Osteoblast (primary cell): ENCODE measurements at places on chromosomes 5 and 9.

- peaks cover 33% of the 10 kb centered on the region for H3K4me1 ChIP-seq
- peak; percentile 66 for DNase-seq
Measured at GRCh38 chr5:39494107-39494510, 69.3 kb upstream of the DAB2 start.

DNA sequence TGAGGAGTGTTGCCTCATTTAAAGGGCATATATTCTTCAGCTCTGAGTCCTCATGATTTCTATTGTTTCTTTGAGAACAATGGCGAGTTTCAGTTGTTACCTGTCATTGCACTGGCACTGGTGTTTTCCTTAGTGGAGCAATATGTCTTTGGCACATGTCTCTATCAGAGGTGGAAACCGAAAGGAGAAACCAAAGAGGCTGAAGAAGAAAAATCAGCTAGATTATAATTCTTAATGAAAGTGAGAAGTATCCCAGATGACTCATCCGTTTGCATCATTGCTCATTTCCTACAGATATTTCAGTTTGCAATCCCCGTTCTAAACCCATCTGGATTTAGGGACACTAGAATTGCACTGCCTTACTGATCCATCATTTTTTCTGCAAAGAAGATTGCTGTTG lies 324.6 kb downstream of the TMEM232 start:
- no peak overlapping the region for H3K27ac ChIP-seq
- no peak overlapping the region for H3K4me3 ChIP-seq
- no peaks in the 10 kb centered on the region for H3K27me3 ChIP-seq
- DNase-seq, result no peak

- no peak overlapping the region for H3K4me3 ChIP-seq
- H3K27ac ChIP-seq, result no peak overlapping the region
- peak; percentile 42 for DNase-seq
- H3K27me3 ChIP-seq, result no peaks in the 10 kb centered on the region
- peaks cover 9% of the 10 kb centered on the region for H3K36me3 ChIP-seq
- H3K4me1 ChIP-seq, result peaks cover 6% of the 10 kb centered on the region
Measured at GRCh38 chr5:84181093-84181492, 203.6 kb downstream of the EDIL3 start.

- no peak overlapping the region for H3K27ac ChIP-seq
- no peak overlapping the region for H3K4me3 ChIP-seq
- no peaks in the 10 kb centered on the region for H3K4me1 ChIP-seq
- H3K27me3 ChIP-seq, result no peaks in the 10 kb centered on the region
- peak; percentile 9 for DNase-seq
Measured at GRCh38 chr5:179840766-179841165, 17.9 kb downstream of the MRNIP start.

DNA sequence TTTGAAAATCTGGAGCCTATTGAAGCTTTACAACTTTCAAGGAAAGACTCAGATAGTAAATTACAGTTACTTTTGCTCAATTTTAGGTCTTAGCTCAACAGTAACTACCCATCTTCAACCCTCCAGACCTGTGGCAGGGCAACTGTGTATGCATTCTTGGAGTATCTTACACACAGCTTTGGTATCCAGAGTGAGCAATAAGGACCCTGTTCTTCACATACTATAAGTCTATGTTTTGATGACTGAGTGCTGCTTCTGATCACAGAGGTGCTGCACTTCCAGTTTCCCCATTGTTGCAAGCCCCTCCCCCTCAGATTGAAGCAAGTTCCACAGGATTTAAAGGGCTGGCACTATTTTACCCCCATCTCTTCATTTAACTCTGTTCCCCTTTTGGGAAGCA lies 737.4 kb upstream of the GRAMD2B start:
- no peak overlapping the region for H3K4me3 ChIP-seq
- DNase-seq, result no peak
- H3K4me1 ChIP-seq, result no peaks in the 10 kb centered on the region
- no peaks in the 10 kb centered on the region for H3K36me3 ChIP-seq
- H3K27me3 ChIP-seq, result no peaks in the 10 kb centered on the region

DNA sequence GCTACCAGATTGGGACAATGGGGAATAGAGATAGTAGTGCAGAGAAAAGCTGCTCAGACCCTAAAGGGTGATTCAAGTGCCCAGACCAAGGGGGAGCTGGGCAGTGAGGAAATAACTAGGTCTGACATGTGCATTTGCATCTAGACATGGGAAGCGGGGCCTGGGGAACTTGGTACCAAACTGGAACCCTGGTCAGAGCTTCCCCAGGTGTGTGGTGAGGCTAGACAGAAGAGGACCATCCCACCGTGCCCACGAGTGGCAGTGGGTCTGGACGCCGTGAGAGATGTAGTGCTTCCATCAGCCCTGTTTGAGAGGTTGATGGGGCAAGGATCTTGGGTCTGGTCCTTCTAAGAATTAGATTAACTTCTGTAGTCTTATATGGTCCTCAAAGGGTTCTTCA lies 7.6 kb downstream of the TMEM8B start:
- H3K4me1 ChIP-seq, result peaks cover 11% of the 10 kb centered on the region
- no peaks in the 10 kb centered on the region for H3K36me3 ChIP-seq
- H3K27ac ChIP-seq, result no peak overlapping the region
- H3K27me3 ChIP-seq, result no peaks in the 10 kb centered on the region
- DNase-seq, result no peak
- no peak overlapping the region for H3K4me3 ChIP-seq

DNA sequence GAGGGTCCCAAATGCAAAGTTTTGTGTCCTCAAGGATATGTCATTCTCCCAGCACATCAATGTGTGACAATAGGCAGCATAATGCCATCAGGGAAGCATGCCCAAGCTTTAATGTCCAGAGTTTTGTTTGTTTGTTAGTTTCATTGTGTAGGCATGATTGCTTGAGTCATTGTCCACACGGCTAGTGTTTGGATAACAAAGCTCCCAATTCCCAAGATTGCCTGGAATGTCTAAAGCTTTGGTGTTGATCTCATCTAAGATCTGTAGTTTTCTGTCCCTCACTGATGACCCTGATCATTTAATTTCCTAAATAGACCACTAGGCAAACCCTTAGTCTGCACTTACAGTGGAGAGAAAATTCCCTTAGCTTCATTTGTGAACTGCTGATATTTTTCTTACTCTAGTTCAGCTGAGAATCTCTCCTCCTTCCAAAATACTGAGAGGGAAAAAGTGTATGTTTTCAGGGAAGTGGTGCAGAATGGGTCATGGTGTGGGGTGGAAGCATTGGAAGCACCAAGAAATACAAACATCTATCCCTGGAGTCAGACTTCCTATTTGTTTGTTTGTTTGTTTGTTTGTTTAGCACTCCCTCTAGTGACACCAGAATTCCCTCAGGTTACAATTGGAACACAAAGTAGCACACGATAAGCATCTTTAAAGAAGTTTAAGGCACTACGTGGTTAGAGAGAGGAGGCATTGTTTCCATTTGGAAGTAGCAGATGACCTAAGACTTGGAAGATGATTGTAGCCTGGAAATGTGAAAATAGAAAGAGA lies 127.1 kb downstream of the PRDM6 start:
- H3K36me3 ChIP-seq, result no peaks in the 10 kb centered on the region
- no peak overlapping the region for H3K27ac ChIP-seq
- no peaks in the 10 kb centered on the region for H3K4me1 ChIP-seq
- H3K27me3 ChIP-seq, result peaks cover 5% of the 10 kb centered on the region
- H3K4me3 ChIP-seq, result no peak overlapping the region

DNA sequence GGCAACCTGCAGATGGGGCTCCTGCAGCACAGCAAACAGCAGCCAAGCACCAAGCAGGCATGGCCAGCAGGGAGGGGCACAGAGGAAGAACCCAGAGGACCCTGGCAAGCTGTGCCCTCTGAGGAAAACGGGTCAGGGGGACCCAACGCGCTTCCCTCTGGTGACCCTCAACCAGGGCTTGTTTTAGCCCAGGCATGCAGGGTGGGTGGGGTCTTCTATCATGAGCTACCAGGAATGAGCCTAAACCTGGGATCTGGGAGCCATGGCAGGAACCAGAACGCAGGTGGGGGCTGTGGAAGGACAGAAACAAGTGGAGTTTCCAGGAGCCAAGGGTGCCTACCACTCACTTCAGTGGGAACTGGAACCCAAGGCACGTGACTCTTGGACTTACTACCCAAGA lies 20.9 kb downstream of the IPPK start:
- no peak overlapping the region for H3K4me3 ChIP-seq
- no peak for DNase-seq
- no peaks in the 10 kb centered on the region for H3K27me3 ChIP-seq
- peaks cover 18% of the 10 kb centered on the region for H3K4me1 ChIP-seq
- H3K27ac ChIP-seq, result no peak overlapping the region
- H3K36me3 ChIP-seq, result peaks cover 55% of the 10 kb centered on the region

DNA sequence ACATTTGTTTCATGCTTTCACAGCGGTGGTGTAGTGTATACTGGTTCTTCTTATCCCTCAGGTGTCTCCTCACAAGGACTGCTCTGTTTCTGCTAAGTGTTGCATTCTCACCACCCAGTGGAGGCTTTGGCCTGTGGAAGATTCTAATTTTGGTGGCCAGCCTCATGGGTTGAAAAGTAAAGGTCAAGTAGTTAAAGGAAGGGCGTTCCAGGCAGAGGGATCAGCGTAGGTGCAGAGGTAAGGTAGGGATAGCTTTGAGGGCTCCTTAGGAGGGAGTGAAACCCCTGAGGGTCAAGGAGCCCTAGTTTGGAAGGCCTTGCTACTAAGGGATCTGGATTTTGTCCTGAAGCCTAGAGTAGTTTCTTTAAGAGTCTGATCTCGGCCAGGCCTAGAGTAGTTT lies 4.6 kb upstream of the RACK1 start:
- peak overlapping the region; percentile 95 for H3K27ac ChIP-seq
- peaks cover 38% of the 10 kb centered on the region for H3K4me1 ChIP-seq
- H3K27me3 ChIP-seq, result no peaks in the 10 kb centered on the region
- peak overlapping the region; percentile 84 for H3K4me3 ChIP-seq
- no peak for DNase-seq

- H3K36me3 ChIP-seq, result peaks cover 27% of the 10 kb centered on the region
- peaks cover 8% of the 10 kb centered on the region for H3K27me3 ChIP-seq
- peak; percentile 94 for DNase-seq
- peaks cover 25% of the 10 kb centered on the region for H3K4me1 ChIP-seq
Measured at GRCh38 chr9:128421482-128421996, 882 bp downstream of the CERCAM start.

DNA sequence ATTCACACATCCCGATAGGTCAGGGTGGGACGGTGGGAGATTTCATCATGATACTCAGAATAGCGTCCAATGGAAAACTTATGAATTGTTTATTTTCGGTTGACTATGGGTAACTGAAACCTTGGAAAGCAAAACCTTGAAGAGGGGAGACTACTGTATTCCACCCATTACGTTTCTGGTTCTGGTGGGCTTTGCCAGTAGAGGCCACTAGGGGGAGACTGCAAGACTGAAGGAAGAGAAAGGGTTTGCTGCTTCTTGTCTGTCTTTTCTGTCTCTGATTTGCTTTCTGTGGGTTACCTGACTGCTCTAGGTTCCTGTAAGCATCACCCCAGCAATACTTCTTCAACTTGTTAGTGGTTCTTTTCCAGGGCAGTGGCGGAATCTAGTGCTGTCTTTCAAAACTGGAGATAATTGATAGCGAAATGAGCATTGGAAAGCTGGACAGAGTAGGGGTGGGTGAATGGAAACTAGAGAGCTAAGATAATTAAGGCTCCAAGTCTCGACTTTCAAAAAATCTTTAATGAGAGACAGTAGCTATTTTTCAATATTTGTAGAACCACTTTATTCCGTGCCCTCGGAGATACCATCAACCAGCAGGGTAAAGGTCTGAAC lies 27.0 kb downstream of the GRIN3A start:
- no peaks in the 10 kb centered on the region for H3K4me1 ChIP-seq
- no peaks in the 10 kb centered on the region for H3K27me3 ChIP-seq
- H3K27ac ChIP-seq, result no peak overlapping the region
- no peaks in the 10 kb centered on the region for H3K36me3 ChIP-seq

DNA sequence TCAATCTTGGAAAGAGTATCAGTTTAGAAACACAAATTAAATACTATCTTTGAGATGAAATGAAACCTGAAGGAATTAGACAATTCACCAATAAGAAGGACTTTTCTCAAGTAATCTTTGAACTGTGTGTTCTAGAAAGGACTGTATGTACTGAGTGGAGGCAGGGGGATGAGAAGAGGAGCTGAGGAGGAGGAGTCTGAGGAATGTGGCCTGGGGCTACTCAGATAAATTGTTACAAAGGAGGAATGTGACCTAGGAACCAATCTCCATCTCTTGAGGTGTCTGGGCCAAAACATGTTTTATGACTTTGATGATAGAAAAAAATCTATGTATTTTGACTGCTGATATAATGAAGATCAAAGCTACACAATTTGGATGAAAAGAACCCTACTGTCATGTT lies 124.3 kb upstream of the ANKRD55 start:
- no peaks in the 10 kb centered on the region for H3K36me3 ChIP-seq
- H3K4me1 ChIP-seq, result peaks cover 7% of the 10 kb centered on the region
- no peak overlapping the region for H3K27ac ChIP-seq

DNA sequence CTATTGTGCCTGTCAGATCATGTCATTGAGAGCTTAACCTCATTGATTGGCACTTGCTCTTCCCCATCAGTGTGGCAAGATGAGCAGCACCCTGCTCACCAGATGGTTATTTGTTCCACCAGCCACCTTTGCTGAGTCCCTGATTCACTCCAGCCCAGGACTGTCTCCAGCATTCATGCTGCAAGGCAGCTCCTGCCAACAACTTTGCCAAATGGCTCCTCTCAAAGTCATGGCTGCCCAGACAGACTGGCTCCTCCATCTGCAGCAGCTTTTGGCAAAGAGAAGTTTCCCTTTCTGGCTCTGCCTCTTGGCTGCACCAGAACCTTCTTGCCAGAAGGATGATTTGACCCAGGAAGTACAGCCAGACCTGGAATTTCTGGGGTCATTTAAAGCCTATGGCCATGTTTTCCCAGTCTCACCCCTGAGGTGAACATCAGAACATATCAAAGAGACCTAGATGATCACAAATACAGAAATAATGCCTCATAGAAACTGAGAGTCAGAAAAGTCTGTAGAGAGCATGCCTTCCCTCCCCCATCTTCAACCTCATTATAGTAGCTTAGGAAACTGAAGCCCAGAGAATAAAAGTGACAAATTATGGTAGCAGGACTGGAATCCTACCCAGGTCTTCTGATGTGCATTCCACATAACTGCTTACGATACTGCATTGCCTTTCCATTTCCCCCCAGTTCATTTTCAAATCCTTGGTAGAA lies 10.4 kb downstream of the PPP2R2B start:
- no peak overlapping the region for H3K4me3 ChIP-seq
- H3K27ac ChIP-seq, result no peak overlapping the region
- DNase-seq, result no peak
- H3K4me1 ChIP-seq, result no peaks in the 10 kb centered on the region

DNA sequence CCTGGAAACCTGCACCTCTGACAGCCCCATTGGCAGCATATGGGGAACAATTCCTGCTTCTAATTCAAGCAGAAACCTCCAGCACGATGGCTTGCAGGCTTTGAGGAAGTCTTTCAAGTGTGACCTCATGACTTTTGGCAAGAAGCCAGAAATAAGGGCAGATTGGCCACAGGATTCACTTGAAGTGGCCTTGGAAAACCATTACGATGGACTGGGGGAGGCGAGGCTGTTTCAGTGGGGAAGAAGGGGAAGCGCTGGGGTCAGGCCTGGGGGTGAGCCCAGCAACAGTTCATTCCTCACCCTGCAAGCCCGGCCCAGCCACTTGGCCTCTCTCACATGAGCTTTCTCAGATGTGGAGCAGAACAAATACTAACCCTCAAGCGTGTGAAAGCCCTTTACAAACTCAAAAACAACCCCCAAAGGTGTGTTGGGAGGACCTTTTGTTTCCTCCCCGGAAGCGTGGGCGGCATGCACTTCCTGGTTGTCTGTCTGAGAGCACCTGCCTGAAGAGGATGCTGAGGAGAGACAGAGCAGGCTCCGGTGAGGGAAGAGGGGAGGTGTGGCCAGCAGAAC lies 26.9 kb upstream of the EEIG1 start:
- H3K27me3 ChIP-seq, result no peaks in the 10 kb centered on the region
- peak; percentile 50 for DNase-seq
- H3K27ac ChIP-seq, result no peak overlapping the region
- no peak overlapping the region for H3K4me3 ChIP-seq
- peaks cover 6% of the 10 kb centered on the region for H3K4me1 ChIP-seq

GRCh38 chr9:127680846-127681245 lies 25.9 kb upstream of the CFAP157 start:
- H3K27ac ChIP-seq, result no peak overlapping the region
- H3K4me3 ChIP-seq, result no peak overlapping the region
- H3K4me1 ChIP-seq, result peaks cover 19% of the 10 kb centered on the region
- no peaks in the 10 kb centered on the region for H3K27me3 ChIP-seq
- peaks cover 43% of the 10 kb centered on the region for H3K36me3 ChIP-seq
